ENCODE measurements at places on chromosomes 13 and 19.

DNA sequence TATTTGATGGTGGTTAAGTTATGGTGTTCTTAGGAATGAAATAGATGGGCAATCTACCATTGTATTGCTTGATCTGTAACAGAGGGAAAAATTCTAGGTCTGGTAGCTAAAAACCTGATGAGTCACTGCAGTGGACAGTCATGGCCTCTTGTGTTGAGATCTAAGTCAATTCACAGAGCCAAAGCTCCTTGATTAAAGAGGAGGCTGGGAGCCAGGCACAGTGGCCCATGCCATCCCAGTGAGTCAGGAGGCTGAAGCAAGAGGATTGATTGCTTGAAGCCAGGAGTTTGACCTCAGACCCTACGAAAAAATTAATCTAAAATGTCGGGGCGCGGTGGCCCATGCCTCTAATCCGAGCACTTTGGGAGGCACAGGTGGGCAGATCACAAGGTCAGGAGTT is 67.1 kb upstream of the KPNA3 start:
- no peak for DNase-seq

DNA sequence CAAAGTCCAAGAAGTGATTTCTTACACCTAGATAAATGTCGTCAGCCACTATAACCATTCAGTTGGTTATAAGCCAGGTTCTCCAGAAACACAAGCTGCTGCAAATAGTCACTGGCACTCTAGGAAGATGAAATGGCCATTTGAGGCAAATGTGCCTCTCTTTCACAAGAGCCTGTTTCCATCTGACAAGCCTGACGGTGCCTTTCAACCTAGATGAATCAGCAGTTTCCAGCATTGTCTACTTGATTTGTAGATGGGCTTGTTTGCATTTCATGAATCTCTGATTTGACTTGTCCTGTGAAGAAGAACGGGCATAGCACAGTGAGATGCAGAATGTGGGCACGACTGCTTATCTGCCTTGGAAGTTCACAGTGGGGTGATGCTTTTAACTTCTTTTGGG is 327.2 kb downstream of the LMO7 start:
- no peak for DNase-seq

DNA sequence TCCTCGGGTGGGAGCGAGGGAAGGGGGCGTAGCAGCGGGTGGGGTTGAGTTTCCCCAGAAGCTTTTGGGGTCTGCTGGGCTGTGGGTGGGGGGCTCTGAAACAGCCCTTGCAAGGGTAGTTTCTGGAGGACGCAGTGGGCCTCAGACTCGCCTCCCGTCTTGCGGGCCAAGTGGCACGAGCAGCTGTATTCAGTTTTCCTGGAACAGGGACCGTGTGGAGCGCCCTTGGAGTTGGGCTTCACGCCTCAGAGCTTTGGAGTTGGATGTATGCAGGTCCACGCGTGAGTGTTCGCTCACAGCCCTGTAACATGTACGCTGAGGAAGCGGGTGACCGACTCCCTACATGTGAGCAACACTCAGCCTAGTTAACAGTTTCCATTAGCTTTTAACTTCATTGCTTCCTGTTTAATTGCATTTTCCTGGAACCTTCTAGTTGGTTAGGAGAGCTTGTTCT is 603 bp downstream of the TM9SF2 start:
- DNase-seq: no peak

DNA sequence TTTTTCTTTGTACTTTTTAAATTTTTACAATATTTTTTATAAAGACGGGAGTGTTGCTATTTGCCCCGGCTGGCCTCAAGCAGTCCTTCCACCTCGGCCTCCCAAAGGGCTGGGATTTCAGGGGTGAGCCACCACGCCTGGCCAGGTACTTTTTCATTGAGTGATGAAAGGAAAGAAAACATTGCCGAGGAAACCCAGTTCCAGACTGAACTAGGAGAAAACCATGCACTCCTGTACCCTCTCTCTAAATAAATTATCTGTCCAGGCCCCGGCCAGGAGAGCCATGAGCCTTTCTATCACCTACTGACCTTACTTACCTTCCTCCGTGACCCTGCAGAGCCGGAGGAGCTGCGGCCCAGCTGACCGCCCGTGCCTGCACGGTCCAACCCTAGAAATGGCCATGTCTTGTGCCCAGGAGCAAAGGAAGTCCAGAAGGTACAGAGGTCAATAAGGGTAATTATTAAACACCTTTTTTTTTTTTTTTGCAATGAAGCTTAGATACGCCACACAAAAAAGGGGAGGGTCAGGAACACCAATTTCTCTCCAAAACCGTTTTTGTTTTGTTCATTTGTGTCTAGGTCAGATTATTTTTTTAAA is at the start of gene SLC7A9:
SLC7A9 (minus strand) TSS at position 399 of the 597 bp plus-strand sequence. CDS start 1,233 bp downstream, outside the sequence.
- DNase-seq: no peak

- DNase-seq: no peak
Observed at GRCh38 chr19:20503476-20503875, 62.1 kb downstream of the ZNF737 start.

- no peak for DNase-seq
Observed at GRCh38 chr13:32432856-32433255, 4.9 kb upstream of the N4BP2L1 start.

GRCh38 chr19:38862321-38863059 is 12.7 kb upstream of the HNRNPL start:
- no peak for DNase-seq

DNA sequence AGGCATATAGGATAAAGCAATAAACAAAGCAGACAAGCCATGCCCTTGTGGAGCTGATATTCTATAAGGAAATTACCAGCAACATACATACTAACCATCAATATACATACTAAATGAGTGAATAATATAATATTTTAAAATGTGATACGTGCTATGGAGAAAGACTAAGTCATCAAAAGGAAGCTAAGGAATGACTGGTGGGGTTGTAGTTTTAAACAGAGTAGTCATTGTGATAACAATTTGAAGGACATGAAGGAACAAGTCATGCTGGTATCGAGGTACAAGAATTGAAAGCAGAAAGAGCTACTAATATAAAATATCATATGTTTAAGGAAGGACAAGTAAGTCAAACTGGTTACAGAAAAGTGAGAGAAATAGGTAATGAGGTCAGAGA is 894.9 kb upstream of the PCDH9 start:
- DNase-seq: no peak

DNA sequence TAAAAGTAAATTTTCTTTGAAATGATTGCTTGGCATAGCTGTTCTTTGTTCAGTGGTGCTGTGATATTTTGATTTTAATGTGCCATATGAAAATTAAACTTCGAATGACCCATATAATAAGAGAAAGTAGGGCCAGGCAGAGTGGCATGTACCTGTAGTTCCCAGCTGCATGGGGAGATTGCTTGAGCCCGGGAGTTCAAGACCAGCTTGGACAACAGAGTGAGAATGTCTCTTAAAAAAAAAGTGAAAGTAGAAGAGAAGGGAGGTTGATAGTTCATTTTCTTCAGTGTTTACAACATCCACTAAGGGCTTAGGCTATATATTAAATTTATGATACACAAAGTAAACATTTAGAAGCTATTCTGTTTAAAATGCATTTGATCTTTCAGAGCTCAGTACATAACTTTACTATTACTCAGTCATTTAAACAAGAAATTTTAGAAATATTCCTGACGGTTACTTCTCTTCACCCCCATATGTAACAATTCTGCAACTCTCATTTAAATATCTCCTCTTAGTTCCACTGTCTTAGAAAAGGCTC is 17.2 kb upstream of the RFC3 start:
- no peak for DNase-seq

- no peak for DNase-seq
Observed at GRCh38 chr13:108508263-108508662, 121.1 kb upstream of the MYO16 start.

DNA sequence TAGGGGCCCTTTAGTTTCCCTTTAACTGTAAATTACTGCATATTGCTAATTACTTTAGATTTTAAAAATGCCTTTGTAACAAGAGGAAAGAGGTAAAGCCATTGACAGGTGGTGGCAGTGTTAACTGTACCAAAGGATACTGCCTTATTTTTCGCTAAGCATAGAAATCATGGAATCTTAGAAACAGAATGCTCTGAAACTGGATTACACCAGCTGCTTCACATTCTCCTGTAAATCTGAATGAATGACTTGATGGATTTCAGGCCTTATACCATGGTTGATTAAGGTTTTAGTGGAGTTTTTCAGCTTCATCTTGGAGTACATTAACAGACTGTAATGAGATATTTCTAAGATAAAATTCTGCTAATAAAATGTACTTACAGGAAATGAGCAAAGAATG is 25.2 kb downstream of the MICU2 start:
- DNase-seq: no peak

GRCh38 chr13:44211286-44211685 is 162.3 kb upstream of the SERP2 start:
- DNase-seq: no peak

DNA sequence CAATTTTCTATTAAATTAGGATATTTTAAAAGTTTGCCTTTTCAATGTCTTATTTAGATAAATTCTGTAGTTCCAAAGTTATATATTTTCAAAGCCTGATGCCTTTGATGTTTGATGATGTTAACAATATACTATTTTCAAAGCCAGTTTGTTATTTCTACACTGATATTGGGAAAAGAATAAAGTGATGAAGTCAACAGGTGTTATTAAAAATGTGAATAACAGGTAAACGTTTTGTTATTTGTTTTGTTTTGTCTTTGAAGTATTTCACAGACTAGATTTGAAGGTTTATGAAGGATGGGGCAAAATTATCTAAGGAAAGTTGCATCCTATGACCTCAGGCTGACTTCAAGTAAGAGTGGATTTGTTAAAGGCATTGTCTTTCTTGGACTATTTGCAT is 33.1 kb upstream of the ZNF420 start:
- no peak for DNase-seq

DNA sequence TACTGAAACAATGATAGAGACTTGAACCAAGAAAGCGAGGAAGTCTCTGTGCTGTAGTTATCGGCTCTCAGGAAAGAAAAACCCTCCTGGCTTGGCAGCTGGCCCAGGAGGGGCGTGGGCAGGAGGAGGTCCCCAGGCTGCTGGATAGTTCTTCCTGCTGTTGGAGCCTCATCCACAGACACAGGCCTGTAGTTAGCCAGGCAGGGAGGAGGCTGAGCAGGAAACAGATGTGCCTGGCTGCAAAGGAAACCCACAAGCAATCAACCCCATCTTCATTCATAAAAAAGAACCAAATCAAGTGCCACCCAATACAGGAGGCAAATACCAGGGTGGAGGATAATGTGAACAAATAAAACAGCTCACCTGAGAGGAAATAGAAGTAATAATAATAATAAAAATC is 86.2 kb downstream of the IRS2 start:
- no peak for DNase-seq
